Naive thymus-derived CD8-positive, alpha-beta T cell (primary cell): ENCODE measurements at places on chromosomes 11 and 22.

GRCh38 chr11:45285930-45286632, at the start of gene SYT13:
Gene SYT13, minus strand, starts transcription at chr11:45286341. Its CDS starts 134 bp downstream, at chr11:45286207.
- DNase-seq, result no peak

DNA sequence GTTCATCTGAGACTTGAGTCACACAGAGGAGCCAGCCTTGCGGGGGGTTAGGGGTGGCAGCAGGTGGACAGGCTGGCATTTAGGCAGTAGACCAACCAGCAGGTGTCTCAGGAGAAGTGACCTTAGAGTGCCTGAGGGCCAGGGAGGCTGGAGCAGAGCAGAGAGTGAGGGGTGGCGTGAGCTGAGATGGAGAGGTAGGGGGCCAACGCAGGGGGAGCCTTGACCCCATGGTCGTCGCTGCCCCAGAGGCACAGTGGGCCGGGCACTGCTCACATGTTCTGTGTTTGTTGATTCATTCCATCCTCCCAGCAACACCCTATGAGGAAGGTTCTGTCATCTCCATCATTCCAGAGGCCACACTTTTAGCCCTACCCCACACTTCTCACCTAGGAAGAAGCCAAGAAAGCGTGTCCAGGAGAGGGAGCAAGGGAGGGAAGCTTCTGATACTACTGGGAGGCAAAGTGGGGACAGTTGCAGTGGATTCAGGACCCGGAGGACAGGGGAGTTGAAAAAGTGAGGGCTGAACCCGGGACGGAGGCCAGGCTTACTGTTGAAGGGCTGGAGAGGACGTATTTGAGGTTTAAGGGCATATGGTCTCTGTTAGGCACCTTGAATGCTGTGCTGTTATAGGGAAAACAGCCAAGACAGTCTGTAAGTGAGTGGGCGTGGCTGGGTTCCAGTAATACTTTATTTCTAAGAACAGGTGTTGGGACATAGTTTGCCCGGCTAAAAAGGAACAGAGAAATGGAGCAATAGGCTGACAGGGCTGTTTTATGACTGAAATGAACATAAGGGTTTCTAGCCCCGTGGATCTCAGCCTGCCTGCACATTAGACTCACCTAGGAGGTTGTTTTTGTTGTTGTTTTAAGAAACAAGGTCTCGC, 7.3 kb downstream of the SART1 start:
- DNase-seq, result no peak

DNA sequence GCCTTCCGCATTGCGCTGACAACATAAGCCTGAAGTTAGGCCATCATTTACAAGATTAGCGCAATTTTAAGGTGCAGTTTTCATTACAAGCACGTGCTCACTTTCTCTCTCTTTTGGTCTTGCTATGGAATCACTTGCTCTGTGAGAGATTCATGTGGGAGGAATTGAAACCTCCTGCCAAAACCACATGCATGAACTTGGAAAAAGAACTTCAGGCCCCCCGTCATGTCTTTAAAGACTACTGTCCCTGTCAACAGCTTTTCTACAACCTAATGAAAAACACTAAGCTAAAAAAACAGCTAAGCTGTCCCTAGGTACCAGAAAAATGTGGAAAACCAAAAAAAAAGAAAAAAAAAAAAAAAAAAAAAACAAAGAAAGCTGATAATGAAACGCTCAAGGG, 1707.6 kb upstream of the RAG2 start:
- no peak for DNase-seq

GRCh38 chr22:30875481-30876215, 92.9 kb downstream of the MORC2 start:
- no peak for DNase-seq

GRCh38 chr11:104001561-104002056, 34.8 kb upstream of the DDI1 start:
- DNase-seq, result no peak

- DNase-seq, result no peak
Observed at GRCh38 chr11:27158456-27159334, 118.1 kb downstream of the BBOX1 start.

- no peak for DNase-seq
Observed at GRCh38 chr11:35330156-35330889, 89.0 kb downstream of the SLC1A2 start.

DNA sequence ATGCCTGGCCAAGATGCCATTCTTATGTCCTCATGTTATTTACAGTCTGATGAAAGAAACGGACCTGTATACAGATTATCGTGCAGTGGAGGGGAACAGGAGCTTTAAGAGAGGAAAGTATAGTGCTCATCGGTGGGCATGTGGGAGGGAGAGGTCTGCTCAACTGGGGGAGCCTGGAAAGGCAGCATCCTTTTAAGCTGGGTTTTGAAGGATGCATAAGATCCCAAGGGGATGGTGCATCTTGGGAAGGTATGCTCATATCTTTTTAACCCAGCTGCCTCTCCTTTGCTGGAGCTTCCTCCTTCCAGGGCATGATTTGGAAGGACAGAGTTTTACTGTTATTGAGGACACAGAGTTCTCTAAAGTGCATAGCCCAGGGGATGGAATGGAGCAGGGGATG, 34.8 kb downstream of the MIAT start:
- DNase-seq, result no peak

- no peak for DNase-seq
Observed at GRCh38 chr11:70270877-70271648, 573 bp downstream of the PPFIA1 start.

DNA sequence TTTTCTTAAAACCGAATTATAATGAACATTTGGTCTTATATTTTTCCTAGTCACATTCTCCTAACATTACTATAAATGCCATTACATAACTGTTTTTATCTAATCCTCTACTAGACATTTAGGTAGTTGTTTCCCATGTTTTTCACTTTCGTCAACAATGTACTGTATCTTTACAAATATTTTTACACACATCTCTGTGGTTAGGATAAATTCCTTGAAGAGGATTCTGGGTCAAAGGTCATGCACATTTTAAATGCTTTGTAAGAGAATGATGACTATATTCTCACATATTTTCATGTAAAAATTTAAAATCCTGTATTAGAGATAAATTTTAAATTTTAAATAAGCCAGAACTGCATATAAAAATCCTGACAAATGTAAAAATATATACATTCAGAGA, 61.3 kb upstream of the CLNS1A start:
- no peak for DNase-seq

- DNase-seq, result no peak
Observed at GRCh38 chr11:59761993-59762392, 6.8 kb downstream of the STX3 start.
